ENCODE measurements at places on chromosomes 16 and 17.

- DNase-seq = no peak
Measured at GRCh38 chr16:17311333-17312093, 159.2 kb downstream of the XYLT1 start.

DNA sequence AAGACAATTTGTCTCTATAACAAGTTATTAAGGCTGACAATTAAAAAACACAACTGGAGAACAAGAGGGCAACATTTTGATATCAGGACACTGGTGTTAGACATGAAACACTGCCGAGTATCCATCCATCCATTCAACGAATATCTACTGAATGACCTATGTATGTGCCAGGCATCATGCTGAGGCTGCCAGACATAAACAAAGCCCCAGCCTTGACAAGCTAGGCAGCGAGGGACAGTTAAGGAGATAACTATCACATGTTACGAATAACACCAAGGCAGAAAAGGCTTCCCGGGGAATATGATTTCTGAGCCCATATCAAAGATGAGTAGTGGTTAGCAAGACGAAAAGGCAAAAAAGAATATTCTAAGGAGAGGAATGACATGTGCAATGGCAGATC is 12.1 kb downstream of the HEATR6 start:
- DNase-seq = no peak

GRCh38 chr16:12341423-12341822 is 364.9 kb downstream of the SNX29 start:
- DNase-seq = no peak

- no peak for DNase-seq
Measured at GRCh38 chr16:6190776-6191175, 1093.2 kb upstream of the EEF2KMT start.

- DNase-seq = no peak
Measured at GRCh38 chr17:43601280-43602039, 55.3 kb upstream of the ETV4 start.

GRCh38 chr16:69324585-69325253 is 5.7 kb downstream of the PDF start:
- no peak for DNase-seq

DNA sequence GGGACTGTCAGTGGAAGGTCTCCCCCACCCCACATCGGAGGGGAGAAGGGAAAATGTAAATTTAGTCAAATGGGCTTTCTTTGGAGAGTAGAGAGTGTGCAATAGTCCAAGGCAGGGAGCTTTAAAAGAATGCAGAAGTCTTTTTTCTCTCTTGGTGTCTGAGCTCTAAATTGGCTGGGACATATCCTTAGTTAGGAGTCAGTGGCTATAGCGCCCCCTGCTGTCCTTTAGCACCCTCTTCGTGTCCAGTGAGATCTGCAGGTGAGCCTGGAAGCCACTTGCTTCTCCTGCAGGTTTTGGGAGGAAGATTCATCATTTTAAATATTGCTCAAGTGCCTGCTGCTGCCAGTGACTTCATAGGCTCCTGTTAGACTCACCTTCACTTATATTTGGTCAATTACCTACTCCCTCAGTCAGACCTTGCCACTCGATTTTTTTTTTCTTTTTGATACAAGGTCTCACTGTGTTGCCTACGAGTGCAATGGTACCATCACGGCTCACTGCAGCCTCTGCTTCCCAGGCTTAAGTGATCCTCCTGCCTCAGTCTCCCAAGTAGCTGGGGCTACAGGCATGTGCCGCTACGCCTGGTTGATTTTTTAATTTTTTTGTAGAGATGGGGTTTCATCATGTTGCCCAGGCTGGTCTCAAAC is 174.8 kb downstream of the PRKCB start:
- DNase-seq = peak; percentile 94

DNA sequence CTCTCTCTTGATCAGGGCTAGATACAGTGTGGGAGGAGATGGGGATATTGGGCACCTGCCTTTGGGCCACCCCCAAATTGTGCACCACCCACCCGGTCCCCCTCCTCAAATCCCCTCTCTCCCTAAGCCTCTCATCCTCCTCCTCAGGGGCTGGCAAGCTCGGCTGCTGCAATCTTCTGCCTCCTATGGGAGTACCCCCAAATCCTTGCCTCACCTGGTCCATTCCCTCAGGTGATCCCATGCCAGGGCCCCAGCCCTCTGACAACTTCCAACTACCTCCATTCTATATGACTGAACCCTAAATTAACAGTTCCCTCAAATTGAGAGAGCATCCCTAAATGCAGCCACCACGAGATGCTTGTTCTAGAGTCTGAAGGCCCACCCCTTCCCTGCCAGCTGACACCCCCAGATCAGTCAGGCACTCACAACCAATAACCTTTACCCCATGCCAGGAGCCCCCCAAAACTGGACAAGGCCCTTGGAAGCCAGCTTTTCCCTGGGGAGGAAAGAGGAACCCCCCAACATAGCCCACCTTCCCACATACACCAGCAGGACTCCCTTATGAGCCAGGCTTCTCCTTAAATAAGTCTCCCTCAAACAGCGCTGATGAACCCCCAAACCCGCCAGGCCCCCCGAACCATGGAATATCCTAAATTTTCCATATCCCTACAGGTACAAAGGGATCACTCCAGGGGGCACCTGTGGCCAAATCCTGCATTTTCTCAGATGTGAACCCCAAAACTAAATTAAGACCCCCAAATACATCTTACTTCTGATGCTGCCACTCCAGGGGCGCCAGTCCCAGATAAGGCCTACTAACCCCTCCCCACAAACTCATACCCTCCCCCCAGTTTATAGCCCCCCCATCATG is 3.2 kb downstream of the DLG4 start:
- no peak for DNase-seq

DNA sequence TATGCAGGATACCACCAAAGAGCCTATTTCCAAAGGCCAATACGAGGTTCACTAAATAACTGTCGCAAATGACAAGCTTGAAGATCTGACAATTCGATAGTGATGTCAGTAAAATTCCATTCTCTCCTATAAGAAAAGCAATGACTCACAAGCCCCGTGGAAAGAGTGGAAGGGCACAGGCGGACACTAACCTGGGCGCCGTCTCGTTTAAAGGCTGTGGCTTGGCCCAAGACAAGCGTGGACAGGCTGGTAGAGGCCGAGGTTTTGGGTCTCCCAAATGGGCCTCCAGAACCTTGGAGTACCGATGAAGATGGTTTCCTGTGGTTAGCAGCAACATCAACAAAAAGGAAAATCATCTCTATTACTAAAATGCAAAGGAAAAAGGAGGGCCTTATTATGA is 16.5 kb upstream of the SLC38A8 start:
- DNase-seq = no peak

- no peak for DNase-seq
Measured at GRCh38 chr17:8726941-8727555, 17.6 kb downstream of the CCDC42 start.

DNA sequence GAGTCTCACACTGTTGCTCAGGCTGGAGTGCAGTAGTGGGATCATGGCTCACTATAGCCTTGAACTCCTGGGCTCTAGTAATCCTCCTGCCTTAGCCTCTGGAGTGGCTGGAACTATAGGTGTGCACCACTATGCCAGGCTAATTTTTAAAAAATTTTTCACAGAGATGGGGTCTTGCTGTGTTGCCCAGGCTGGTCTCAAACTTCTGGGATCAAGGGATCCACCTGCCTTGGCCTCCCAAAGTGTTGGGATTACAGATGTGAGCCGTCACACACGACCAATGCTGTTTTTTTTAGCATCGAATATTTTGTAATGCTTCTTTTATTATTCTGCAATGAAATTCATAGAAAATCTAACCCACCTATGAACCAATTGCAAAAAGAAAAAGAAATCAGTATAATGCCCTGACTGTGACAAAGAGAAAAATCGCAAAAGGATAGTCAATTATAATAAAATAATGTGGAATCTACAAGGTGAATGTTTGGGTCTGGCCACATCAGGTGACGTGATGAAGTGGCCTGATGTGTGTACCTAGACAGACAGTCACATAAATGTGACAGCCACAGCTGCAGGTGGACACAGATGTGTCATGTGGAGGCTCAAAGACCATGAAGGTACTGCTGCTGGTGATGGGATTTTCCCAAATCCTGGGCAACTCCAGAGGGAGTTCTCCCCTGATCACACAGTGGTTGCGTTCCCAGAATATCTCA is 33.6 kb upstream of the ZCCHC14 start:
- no peak for DNase-seq
